ENCODE measurements at places on chromosomes 1 and 21.
A peak's percentile ranks its signal among the peaks of the same experiment; 100 is the strongest.

GRCh38 chr1:54172614-54173599 is 20.1 kb upstream of the CDCP2 start:
- DNase-seq: no peak

- no peak for DNase-seq
These were observed 10.9 kb upstream of the BARHL2 start for GRCh38 chr1:90727917-90728501.

DNA sequence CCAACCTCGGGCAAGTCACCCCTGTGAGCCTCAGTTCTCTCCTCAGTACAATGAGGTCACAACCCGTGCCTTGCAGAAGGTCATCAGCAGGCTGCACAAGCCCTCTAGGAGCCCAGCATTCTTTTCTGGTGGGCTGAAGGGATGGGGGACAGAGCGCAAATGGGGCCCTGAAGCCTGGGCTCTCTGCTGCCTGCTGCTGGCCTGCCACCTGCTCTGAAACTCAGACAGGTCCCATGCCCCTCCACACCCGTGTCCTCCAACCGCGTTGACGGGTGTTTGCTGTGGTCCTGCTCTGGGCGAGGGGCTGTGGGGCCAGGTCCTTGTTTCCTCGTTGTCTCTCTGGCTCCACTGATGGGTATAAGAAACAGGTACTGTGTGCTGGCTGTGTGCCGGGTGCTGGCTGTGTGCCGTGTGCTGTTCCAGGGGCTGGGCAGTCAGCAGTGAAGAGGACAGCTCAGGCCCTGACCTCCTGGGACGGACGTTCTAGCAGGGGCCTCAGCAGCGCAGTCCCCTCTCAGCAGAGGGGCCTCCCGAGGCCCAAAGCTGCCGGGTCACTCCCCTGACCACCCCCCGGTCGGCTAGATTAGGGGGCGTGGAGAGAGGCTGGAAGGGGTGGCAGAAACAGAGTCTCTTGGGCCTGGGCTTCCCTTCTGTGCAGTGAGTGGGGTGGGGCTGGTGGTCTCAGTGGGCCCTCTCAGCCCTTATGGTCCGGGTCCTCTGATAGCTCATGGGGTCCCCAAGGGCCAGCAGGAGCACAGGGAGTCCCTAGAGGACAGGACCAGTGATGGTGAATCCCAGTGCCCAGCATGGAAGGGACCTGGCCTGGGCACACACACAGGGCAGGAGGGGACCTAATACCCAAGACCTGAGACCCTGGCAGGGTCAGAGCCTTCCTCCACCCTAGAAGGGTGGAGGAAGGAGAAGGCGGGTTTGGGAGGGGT is 42.1 kb downstream of the DMRTB1 start:
- no peak for DNase-seq

DNA sequence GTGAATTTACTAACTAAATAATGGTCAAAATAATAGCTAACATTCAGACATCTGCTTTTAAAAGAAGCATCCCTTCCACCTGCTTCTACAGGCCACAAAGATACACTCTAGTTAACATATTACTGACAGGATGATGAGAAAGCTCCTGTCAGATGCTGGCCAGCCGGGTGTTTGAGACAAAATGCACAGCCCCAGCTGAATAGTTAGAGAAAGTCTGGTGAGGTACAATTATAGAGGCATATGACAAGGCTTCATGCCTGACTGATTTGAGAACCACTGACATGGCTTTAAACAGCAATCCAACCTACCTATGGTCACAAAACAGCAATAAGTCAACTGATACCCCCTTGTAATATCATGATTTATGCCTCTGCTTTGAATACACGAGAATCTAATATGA is 137.0 kb downstream of the DENND1B start:
- no peak for DNase-seq

DNA sequence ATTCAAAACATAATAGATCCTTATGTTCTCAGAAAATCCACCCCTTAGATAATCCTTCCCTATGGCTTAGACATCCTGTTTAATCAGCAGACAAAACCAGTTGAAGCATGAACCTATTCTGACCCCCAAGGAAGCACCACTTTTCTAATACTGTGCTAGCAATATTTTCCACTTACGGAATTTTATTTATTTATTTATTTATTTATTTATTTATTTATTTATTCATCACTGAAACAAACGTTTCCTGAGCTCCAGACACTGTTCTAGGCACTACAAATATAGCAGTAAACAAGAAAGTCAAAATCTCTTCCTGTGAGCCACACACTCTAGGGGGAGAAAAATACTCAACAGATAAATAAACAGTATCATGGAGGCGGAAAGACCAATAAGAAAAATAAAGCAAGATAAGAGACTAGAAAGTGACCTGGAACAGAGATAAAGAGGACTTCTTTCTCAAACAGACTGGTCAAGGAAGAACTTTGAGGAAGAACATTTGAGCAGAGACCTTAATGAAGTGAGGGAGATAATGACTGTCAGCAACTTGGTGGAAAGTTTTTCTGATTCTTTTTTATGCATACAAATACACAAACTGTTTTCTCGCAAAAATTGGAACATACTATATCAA is 145.5 kb upstream of the POGK start:
- DNase-seq: no peak

DNA sequence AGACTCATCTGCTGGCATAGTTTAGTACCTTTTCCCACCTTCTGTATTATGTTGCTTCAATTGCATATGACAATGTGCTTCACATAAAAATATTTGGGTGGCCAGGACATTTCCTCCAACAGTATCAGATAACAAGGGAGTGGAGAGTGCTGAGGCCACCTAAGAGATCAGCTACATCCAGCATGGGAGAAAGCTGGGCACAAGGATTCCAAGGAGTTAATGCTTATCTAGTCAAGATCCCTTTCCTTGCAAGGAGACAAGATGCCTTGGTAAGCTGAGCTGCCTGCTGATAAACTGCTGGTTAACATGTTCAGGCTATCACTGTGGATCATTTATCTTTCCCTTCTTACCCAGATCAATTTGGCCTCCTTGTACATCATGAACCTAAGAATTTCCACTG is 5.4 kb downstream of the TACSTD2 start:
- DNase-seq: no peak

DNA sequence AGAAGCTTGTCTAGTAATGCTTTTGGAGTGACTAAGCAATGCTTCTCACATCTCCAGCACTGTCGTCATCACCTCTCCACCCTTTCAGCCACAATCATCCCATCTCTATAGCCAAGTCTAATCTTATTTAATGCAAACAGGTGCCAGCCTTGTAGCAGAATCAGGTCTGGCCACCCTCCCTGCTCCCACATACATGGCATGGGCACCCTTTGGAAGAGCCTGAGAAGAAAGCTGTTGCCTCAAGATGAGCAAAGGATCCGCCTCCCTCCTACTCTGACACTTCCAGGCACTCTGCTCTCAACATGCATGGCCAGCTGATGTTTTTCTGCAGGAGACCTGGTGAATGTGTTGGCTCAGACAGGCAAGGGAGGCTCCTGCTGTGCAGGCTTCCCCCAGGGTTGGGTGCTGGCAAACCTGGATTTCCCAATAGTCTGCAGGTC is 113.1 kb upstream of the GRIK3 start:
- DNase-seq: no peak

DNA sequence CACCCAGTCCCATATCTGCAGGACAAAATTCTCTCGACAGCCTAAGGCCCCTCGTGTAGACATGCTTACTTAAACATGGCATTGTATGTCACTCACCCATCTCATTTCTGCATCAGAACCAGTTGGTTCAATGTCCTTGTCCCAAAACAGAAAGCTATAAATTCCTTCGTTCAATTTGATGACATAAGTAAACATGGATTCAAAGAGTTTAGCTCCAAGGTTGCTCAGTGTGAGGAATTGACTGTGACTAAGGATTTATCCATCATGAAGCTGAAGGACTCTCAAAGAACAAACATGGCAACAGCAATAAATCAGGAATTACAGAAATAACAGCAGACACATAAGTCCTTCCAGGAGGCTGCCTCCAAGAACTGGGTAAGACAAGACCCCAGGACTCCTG is 237.2 kb downstream of the TOMM20 start:
- DNase-seq: no peak

DNA sequence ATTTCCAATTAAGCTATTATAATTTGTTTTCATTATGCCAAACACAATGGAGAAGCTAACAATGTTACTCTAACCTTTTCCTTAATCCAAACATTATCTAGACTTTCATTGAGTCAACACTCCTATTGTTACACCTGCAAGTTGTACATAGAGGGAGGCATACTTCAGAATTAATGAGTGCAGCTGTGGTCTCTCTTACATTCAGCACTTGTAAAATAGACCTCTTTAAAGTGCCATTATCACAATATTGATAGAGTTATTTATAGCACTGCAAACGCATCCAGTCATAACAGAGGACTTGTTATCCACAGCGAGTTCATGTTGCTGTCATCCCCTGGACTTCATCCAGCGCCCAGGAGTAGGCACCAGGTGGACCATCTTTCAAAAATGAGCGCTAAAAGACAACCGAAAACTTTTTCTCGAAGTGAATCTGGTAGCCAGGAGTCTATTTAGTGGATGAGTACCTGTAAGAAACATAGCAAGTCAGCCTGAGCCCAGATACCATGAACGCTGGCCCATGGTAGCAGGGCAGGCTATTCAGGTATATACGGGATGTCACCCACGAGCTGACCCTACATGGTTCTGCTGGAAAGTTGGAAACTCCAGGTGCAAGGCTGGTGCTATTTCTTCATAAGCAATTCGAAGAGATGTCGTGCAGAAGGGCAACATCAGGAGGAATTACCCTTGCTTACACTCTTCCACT is 70.6 kb upstream of the NFIA start:
- no peak for DNase-seq

DNA sequence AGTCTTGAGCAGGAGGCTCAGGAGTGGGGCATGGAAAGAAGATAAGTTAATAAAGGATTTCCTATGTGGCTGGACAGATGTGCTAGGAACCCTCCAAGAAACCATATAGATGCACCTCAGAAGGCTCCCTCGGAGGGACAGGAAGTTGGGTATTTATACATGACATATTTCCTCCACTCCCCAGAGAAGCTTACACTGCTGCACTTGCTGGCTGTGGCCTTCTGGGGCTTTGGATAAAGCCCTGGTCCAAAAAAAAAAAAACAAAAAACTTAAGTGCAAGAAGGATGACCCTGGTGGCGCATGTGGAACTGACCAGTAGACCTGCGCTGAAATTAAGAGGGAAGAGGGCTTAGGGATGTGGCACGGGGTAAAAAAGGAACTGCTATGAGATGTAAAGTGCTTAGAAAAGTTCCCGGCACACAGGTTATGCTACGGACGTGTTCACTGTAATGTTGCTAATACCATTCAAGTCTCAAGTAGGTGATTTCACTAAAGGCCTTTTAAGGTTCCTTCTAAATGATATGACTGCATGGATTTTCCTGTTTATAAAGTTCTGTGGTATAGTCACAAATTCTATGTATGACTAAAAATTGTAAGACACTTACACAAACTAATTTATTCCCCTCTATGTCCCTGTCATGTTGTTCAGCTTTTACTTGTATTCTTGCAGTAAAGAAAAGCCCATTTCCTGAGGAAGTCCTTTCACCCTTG is 253.6 kb downstream of the HMCN1 start:
- DNase-seq: no peak

- no peak for DNase-seq
These were observed 74.9 kb downstream of the ADCY10 start for GRCh38 chr1:167839009-167839408.

DNA sequence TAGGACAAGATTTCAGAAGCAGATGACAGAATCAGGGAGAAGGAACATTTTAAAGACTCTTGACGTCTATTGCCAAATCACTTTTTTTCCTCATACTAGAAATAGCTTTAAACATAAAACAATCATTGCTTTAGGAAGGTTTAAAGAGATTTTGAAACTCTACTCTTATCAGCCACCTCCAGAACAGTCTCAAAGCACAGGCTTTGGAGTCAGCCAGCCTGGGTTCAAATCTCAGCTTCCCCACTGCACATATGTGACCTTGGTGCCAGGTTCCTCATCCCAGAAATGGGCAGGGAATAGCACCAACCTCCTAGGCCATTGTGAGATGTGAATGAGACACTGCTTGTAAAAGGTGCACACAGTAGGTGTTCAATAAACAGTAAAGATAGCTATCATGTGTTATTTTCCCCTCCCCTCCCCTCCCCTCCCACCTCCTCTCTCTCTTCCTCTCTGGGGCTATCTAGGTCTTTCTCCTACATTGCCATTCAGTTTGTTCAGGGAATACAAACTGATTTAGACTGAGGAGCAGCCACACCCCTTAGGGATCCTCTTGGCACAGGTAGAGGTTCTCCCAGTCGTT is 20.6 kb downstream of the SPOCD1 start:
- DNase-seq: no peak

DNA sequence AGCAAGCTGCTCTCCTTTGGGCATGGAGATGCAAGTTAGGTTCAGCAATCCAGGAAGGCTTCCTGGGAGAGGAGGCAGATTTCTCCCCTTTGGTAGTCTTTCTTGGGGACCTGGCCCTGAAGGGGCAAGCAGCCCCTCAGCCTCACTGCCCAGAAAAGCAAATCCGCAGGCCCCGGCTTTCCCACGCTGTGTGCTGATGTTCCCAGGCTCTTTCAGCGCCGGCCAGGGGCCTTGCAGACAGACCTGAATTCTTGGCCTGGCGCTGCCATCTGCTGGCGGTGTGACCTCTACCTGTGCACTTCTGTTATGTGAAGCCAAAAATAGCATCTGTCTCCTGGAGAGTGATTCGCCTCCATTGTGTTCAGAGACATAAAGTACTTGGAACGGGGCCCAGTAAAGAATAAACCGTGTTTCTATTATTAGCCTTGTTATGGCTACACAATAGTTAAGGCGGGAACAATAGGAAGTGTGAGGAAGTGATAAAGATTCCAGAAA is 64.8 kb downstream of the ALPL start:
- DNase-seq: peak; percentile 70

- no peak for DNase-seq
These were observed 560.5 kb upstream of the NR5A2 start for GRCh38 chr1:199466961-199467360.

GRCh38 chr1:65002508-65003315 is 36.4 kb upstream of the JAK1 start:
- DNase-seq: peak; percentile 77

- DNase-seq: no peak
These were observed 24.8 kb downstream of the GPR137B start for GRCh38 chr1:236167154-236167553.

- no peak for DNase-seq
These were observed 190.0 kb upstream of the EDN2 start for GRCh38 chr1:41674522-41674921.

DNA sequence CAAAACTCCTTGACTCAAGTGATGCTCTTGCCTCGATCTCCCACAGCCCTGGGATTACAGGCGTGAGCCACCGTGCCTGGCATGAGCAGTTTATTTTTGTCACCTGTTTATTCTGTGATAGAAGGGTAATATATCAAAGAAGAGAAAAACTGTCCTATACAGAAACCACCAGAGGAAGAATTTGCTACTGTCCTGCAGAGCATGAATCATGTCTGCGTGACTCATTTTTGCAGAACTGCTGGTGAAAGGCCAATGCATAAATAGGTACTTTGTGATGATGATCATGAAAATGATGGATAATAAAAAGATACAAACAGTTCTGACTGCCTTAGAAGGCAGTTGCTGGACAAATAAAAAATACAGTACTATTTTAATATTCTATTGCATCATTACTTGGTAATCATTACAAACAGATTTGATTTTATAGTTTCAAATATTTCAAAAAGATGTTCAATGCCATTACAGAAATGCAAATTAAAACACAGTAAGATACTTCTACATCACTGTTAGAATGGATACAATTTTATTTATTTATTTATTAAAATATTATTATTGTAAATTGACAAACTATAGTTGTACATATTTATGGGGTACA is 26.5 kb downstream of the RIPPLY3 start:
- DNase-seq: peak; percentile 76

- no peak for DNase-seq
These were observed 133.8 kb downstream of the CNIH3 start for GRCh38 chr1:224749916-224750315.

All from brain microvascular endothelial cell (primary cell).